ENCODE measurements at places on chromosomes 1 and 21. TPM values are rescaled to one million over a fixed set of nuclear protein-coding genes. Genes with fewer than 3 reads are reported as not detected.
A peak's percentile ranks its signal among the peaks of the same experiment; 100 is the strongest.

Gene LGR6
- not detected for total RNA-seq

DNA sequence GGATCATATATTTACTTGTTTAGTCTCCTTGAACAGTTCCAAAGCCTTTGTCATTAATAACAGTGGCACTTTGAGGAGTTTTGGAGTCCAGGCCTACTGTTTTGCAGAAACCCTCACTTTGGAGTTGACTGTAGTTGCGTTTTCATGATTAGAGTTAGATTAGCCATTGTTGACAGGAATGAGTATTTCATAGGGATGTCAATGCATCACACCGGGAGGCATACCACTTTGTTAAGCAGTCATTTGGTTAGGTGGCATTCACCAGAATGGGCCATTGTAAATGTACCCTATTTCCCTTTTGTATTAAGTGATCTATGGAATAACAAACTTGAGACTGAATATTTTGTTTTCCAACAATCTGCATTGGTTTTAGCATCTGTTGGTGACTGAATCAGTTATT lies 11.8 kb downstream of the MRPS6 start:
- no peak overlapping the region for H3K27ac ChIP-seq
- H3K4me3 ChIP-seq = no peak overlapping the region
- H3K36me3 ChIP-seq = no peaks in the 10 kb centered on the region
- no peak for DNase-seq

- H3K4me1 ChIP-seq = no peaks in the 10 kb centered on the region
- no peak overlapping the region for H3K4me3 ChIP-seq
- H3K27me3 ChIP-seq = no peaks in the 10 kb centered on the region
- no peak for DNase-seq
- no peak overlapping the region for H3K27ac ChIP-seq
- no peaks in the 10 kb centered on the region for H3K36me3 ChIP-seq
Measured at GRCh38 chr1:228695015-228695955, 40.0 kb upstream of the RHOU start.

GRCh38 chr1:152786077-152786476 lies at the start of gene LCE1E:
LCE1E (plus strand) TSS chr1:152786257; CDS start chr1:152787300, 1,043 bp downstream.
- DNase-seq = no peak
- H3K36me3 ChIP-seq = no peaks in the 10 kb centered on the region
- no peaks in the 10 kb centered on the region for H3K4me1 ChIP-seq
- no peaks in the 10 kb centered on the region for H3K27me3 ChIP-seq
- no peak within 1 kb of the TSS for H3K4me3 ChIP-seq

DNA sequence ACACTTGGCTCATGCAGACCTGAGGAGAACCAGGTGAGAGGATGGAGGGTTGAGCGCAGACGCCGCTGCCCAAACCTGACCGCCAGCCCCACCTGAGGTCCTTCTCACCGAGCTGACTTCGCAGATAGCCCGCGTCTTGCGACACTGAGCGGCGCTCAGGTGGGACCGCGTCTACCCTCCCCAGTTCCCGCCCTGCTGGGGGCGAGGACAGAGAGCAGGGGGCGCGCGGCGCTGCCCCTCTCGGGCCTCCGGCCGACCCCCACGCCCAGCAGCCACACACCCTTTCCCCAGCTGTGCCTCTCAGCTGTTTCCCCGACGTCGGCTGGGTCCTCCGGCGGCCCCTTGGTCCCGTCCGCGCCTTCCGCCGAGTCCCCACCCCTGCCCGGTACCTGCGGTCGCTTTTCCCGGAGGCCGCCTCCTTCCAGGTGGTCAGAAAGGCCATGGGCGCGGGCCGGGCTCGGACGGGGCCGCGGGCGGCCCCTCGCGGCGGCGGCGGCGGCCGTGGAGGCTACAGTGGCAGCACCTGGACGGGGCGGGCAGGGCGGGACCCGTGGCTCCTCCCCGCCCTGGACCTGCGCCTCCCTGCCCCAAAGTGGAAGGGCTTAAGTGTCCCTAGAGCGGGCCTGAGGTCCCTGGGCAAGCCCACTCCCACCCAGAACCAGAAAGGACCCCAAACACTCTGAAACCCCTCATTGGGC lies 14.4 kb upstream of the TTC39A start:
- peak; percentile 73 for DNase-seq
- peak overlapping the region; percentile 30 for H3K27ac ChIP-seq
- no peaks in the 10 kb centered on the region for H3K36me3 ChIP-seq

- H3K36me3 ChIP-seq = no peaks in the 10 kb centered on the region
- H3K4me1 ChIP-seq = peaks cover 22% of the 10 kb centered on the region
- peaks cover 35% of the 10 kb centered on the region for H3K27me3 ChIP-seq
- H3K4me3 ChIP-seq = peak within 1 kb of the TSS; percentile 71
- DNase-seq = peak; percentile 92
Measured at GRCh38 chr1:20485527-20486456, at the start of gene CAMK2N1. CAMK2N1 (minus strand) TSS chr1:20486210; CDS start chr1:20485379, 831 bp downstream.

DNA sequence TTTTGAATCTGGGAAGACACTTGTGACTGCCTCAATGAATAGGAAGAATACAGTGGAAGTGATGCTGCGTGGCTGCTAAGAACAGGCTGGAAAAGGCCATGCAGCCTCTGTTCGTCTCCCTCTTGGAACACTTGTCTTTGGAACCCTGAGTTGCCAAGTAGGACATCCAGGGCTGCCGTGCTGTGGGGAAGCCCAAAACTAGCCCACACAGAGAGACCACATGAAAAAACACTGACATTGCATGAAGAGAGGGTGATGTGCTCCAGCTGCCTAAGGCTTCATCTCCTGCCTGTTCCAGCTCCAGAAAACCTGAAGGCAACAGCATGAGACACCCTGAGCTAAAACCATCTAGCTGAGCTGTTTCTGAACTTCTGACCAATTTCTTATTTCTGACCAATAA lies 61.1 kb upstream of the GNG4 start:
- H3K27ac ChIP-seq = no peak overlapping the region
- no peaks in the 10 kb centered on the region for H3K4me1 ChIP-seq
- peak; percentile 7 for DNase-seq
- no peaks in the 10 kb centered on the region for H3K27me3 ChIP-seq
- H3K4me3 ChIP-seq = no peak overlapping the region

- no peaks in the 10 kb centered on the region for H3K36me3 ChIP-seq
- no peaks in the 10 kb centered on the region for H3K27me3 ChIP-seq
- H3K27ac ChIP-seq = no peak overlapping the region
- no peaks in the 10 kb centered on the region for H3K4me1 ChIP-seq
- no peak for DNase-seq
Measured at GRCh38 chr21:29248124-29248523, 50.6 kb upstream of the BACH1 start.

GRCh38 chr1:25017436-25018109 lies 87.5 kb upstream of the RUNX3 start:
- H3K4me3 ChIP-seq = no peak overlapping the region
- peaks cover 30% of the 10 kb centered on the region for H3K27me3 ChIP-seq
- H3K36me3 ChIP-seq = no peaks in the 10 kb centered on the region
- no peaks in the 10 kb centered on the region for H3K4me1 ChIP-seq
- H3K27ac ChIP-seq = no peak overlapping the region
- DNase-seq = no peak

DNA sequence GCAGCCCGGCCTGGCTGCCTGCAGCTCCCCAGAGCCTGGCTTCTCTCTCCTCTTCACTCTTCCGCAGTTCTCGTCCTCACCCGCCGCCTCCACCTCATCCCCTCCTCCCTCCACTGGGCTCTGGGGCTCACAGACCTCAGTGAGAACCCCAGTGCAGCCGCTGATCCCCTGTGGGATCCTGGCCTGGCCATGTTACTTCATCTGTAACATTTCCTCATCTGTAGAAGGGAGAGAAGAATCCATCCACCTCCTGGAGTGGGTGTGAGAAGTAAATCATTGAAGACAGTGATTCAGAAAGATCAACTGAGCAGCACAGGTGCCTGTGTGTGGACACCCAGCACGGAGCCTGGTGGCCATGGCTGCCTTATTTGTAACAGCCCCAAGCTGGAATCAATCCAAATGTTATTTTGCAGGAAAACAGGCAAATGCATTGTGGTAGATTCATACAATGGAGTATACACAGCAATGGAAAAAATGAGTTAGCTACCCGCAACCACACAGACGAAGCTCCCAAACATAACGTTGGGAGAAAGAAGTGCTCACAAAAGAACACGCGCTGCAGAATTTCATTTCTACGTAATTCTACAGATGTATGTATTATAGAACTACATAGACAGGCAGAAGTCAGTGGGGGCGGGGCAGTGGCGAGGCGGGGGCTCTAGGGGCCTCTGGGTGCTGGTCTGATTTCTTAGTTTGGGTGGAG lies 8.7 kb downstream of the LAPTM5 start:
- no peaks in the 10 kb centered on the region for H3K36me3 ChIP-seq
- H3K4me1 ChIP-seq = peaks cover 34% of the 10 kb centered on the region
- no peaks in the 10 kb centered on the region for H3K27me3 ChIP-seq
- no peak for DNase-seq
- no peak overlapping the region for H3K4me3 ChIP-seq

DNA sequence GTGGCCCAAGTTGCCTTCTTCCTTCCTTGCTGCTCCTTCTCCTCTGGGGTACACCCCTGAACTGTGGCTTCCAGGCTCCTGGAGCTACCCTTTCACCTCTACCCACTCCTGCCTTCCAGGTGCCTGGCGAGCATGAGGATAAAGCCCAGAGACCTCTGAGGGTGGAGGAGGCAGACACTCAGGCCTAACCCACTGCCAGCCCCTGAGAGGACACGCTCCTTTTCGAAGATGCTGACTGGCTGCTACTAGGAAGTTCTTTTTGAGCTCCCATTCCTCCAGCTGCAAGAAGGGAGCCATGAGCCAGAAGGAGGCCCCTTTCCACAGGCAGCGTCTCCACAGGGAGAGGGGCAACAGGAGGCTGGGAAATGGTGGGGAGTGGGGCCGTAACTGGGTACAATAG lies 15.6 kb downstream of the RHBG start:
- peaks cover 11% of the 10 kb centered on the region for H3K4me1 ChIP-seq
- no peak overlapping the region for H3K27ac ChIP-seq
- no peak for DNase-seq
- no peak overlapping the region for H3K4me3 ChIP-seq
- H3K27me3 ChIP-seq = peaks cover 14% of the 10 kb centered on the region
- H3K36me3 ChIP-seq = no peaks in the 10 kb centered on the region

DNA sequence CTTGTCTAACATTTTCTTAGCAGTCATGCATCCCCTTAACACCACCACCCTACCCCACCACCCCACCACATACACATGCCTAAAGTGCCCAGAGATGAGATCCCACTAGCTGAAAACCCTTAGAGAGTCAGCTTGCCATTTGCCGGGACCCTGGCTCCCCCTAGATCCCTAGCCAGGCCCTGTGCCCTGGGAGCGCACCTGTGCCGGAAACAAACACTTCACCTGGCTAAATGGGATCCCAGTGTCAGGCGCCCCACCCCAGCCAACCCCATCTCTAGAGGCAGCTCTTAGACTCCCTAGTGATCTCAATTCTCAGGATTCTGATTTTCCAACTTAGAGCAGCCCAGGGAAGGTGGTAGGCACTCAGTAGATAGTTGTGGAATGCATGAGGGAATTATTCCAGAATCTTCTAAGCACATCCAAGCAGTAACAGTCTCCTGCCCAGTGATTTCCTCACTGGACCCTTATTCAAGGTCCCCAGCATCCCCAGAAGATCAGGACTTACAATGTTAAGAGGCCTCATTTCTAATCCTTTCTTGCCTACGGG lies 105.2 kb downstream of the LAMC2 start:
- peak overlapping the region; percentile 59 for H3K27ac ChIP-seq
- H3K4me3 ChIP-seq = no peak overlapping the region
- no peak for DNase-seq
- peaks cover 26% of the 10 kb centered on the region for H3K4me1 ChIP-seq
- no peaks in the 10 kb centered on the region for H3K27me3 ChIP-seq

DNA sequence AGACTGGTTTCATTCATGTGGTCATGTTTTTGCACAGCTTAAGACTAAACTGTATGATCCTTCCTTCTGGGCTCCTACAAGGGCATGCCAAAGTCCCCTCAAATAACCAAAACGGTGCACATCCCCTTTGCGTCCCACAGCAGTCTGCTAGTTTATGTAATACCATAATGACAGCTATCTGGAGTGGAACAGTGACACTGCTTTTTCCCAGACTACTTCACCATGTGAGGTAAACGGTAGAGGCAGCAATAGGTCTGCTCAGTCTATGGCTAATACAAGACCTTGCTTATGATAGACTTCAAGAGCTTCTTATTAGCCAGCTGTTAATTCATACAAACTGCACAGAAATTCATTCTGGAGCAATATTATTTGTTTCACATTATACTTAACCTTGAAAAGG lies 395.5 kb downstream of the SMYD3 start:
- no peaks in the 10 kb centered on the region for H3K27me3 ChIP-seq
- peaks cover 23% of the 10 kb centered on the region for H3K4me1 ChIP-seq
- no peak overlapping the region for H3K27ac ChIP-seq
- no peak overlapping the region for H3K4me3 ChIP-seq
- no peak for DNase-seq

Data from stomach (tissue), 19 donors.